Ascending aorta (tissue), 2 donors: ENCODE measurements at places on chromosomes 6 and 20.

DNA sequence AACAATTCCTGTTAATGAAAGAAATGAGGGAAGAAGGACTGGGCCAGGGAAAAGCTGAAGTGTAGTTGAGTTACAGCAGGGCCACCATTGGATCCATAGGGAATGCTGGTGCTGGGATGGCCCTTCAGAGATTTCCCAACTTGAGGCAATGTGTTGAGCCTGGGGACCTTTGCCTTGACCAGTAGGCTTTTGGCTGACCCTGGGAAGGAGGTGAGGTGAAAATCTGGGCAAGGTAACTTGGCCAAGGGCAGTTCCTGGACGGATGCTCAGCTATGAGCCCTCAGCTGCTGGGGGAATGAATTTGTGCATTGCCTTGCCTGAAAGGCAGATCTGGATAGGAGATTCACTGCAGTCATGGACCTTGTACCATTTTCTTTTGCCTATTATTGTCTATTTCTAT lies 20.4 kb downstream of the UTRN start:
- H3K4me1 ChIP-seq, result no peaks in the 10 kb centered on the region
- H3K27me3 ChIP-seq, result no peaks in the 10 kb centered on the region
- no peak overlapping the region for H3K4me3 ChIP-seq
- H3K27ac ChIP-seq, result no peak overlapping the region
- DNase-seq, result no peak

DNA sequence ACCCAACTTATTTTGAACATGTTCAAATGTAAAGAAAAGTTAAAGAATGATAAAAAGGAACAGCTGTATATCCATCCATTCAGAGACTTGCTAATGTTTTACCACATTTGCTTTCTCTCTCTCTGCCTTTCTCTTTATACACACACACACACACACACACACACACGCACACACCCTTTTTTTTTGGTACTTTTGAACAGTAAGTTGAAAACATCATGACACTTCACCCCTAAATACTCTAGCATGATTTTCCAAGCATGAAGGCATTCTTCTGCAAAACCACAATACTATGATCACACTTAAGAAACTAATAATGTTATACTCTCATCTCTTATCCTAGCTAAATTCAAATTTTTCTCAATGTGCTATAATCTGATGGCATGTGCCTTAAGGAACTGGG lies 192.3 kb downstream of the UTRN start:
- peaks cover 21% of the 10 kb centered on the region for H3K4me1 ChIP-seq
- no peak overlapping the region for H3K4me3 ChIP-seq
- H3K36me3 ChIP-seq, result peaks cover 19% of the 10 kb centered on the region
- no peaks in the 10 kb centered on the region for H3K27me3 ChIP-seq

DNA sequence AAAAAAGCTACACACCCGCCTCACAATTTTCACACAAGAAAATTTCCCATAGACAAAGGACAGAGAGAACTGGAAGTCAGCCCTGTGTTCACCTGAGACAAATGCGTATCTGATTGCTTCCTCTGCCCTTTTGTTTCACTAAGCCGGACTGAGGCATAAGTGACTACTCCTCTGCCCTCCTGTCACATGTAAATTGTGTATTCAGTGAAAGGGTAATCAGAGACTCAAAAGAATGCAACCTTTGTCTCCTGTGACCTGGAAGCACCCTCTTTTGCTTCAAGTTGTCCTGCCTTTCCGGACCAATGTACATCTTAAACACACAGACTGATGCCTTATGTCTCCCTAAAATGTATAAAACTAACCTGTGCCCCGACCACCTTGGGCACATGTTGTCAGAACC lies 483.8 kb upstream of the EYS start:
- DNase-seq, result no peak
- no peak overlapping the region for H3K27ac ChIP-seq
- H3K4me1 ChIP-seq, result no peaks in the 10 kb centered on the region
- no peak overlapping the region for H3K4me3 ChIP-seq
- no peaks in the 10 kb centered on the region for H3K27me3 ChIP-seq

GRCh38 chr20:48948612-48949011 lies 27.1 kb downstream of the ARFGEF2 start:
- no peak overlapping the region for H3K4me3 ChIP-seq
- H3K27ac ChIP-seq, result no peak overlapping the region
- no peaks in the 10 kb centered on the region for H3K4me1 ChIP-seq
- no peaks in the 10 kb centered on the region for H3K27me3 ChIP-seq

GRCh38 chr20:48039514-48039913 lies 254.2 kb upstream of the SULF2 start:
- H3K27ac ChIP-seq, result no peak overlapping the region
- no peaks in the 10 kb centered on the region for H3K27me3 ChIP-seq
- H3K4me3 ChIP-seq, result no peak overlapping the region
- DNase-seq, result no peak

DNA sequence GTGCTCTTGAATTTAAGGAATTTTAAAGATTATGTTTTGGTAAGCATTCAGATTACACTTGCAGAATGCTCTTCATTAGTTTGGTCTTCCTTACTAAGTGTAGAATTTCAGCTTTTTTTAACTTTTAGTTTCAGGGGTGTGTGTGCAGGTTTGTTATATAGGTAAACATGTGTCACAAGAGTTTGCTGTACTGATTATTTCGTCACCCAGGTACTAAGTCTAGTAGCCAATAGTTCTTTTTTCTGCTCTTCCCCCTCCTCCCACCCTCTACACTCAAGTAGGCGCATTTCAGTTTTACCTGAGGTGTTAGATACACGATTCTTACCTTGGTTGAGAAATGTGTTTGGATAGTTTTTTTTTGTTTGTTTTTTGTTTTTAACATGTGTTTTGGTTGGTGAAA lies 68.3 kb downstream of the AFG1L start:
- no peak overlapping the region for H3K4me3 ChIP-seq
- no peaks in the 10 kb centered on the region for H3K27me3 ChIP-seq
- no peak for DNase-seq
- no peaks in the 10 kb centered on the region for H3K36me3 ChIP-seq
